ENCODE measurements at places on chromosomes 6 and 20.
A peak's percentile ranks its signal among the peaks of the same experiment; 100 is the strongest.

- DNase-seq: no peak
These were observed 291.7 kb downstream of the SLC35F1 start for GRCh38 chr6:118198746-118199145.

DNA sequence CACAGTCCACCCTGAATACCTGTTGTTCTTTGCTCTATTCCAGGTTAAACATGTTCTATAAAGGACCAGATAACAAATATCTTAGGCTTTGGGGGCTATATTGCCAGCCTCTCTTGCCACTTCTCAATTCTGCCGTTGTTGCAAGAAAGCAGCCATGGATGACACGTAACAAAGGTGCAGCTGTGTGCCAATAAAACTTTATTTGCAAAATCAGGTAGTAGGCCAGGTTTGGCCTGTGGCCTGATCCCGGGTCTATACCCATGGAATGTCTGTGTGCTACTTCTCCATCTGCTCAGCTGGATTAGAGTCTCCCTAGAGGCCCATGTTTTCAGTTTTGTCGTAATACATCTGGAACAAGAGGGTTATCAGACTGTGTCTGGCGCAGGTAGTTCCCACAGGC lies 175.3 kb upstream of the KCNG1 start:
- DNase-seq: no peak

DNA sequence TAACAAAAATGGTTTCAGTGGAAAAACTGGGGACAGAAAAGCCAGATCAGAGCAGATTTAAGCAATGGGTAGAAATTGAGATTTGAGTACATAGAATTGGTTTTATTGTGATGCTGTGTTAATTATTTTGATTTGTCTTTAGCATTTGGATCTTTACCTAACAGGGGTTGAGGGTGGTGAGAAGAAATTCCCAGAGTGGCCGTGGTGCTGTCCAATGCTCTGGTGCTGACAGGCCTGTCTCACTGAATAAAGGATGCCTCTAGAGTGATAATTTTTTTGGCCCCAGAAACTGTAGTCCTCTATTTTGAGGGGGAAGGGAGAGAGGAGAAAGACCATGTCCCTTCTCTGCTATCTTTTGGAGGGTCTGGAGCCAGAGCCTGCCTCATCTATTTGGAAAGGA lies 79.1 kb downstream of the LYRM2 start:
- DNase-seq: no peak

DNA sequence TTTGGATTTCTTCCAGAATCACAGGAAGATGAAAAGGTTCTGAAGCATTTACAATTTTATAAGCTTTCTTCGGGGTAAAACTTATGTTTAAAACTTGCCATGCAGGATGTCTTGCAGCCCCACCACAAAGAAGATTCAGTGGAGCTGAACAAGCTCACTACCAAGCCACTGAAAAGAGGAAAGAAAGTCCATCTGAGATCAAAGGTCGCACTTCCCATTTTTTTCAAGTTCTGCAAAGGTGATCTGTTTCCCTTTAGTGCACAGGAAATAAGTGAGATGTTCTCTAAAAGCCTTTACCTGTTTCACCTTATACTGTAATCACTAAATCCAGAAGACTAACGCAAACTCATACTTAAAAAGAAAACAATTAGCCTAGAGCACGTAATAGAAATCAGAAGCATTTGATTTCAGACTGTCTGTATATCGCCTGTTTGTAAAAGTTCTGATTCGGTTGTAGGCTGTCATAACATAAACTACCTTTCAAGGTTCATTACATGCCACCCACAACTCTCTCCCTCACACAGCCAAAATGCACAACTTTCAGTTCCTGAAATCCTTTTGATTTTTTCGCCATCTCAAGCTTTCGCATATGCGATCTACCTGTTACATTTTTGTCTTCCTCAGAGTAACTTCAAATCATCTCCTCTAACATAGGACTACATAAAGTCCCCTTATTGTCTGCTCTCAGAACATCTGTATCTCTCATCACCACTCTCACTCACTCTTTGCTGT lies 1.8 kb downstream of the ECHDC1 start:
- DNase-seq: no peak

GRCh38 chr6:149254253-149254652 lies 63.3 kb upstream of the TAB2 start:
- no peak for DNase-seq

DNA sequence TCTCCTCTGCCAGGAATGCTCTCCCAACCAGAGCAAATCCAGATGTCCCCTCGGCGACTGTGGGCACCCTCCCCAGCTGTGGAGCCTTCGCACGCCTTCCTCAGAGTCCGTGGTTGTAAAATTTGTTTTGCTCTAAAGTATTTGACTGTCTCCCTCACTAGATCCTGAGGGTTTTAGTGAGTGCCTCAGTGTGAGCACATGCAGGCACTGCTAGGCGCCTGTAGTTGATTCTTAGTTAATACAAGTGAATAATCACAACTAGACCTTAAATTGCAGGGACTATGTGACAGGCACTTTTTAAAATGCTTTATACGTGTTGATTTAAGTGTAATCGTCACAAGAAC lies 680 bp upstream of the MTCH1 start:
- no peak for DNase-seq

DNA sequence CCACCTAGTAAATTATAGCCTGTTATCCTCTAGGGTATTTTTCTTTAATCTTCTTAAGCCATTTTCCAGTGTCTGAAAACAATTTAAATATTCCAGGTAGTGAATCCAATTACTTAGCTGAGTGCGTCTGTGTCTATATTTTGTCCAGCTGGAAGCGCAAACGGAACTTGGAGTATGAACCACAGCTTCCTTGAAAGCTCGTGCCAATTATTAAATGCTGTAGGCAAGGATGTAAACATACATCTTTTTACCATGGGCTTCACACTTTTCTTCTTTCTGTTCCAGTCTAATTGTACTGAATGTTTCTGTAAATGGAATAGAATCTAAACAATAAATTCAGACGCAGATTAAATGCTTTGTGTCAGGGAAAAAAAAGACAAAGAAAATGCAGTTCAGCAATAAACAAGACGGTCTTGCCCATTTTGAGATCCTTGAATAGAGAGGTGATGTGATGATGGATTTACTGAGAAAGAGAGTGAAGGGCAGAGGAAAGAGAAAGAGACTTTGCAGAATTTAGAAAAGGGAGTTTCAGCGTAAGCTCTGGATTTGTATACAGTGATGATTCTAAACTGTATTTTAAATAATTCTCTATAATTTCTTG lies 1.9 kb downstream of the PLCB1 start:
- DNase-seq: no peak

DNA sequence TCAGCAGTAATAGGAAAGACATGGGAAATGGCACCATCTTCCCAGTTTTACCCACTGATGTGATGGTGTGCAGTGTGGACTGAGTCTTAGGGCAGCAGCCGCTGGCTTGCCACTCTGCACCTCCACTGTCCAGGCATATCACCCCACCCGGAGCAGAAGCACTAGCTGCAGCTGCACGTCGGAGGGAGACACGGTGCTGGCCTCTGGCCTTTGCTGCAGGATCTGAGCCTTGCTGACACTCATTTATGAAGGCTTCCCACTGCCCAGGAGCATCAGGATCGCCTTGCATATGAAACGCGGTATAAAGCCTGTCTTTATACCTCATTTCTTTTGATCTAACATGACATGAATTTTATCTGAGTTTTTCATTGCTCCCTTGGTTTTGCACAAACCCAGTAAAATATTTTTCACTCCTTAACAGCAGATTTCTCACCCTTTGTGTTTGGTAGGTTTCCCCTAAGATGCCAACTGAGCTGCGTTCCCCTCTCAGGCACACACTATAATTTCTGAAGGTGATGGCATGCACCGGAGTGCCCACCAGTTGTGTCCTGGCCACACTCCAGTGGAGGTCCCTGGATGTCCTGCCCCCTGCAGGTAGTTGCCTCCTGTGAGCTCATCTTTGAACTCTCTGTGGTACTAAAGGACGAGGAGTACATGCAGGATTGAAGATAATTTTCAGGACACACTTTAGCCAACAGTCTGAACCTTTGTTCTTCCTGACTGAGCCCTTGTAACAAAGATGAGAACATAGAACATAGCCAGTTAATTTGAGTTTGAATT lies 9.0 kb upstream of the EXOC2 start:
- DNase-seq: no peak

DNA sequence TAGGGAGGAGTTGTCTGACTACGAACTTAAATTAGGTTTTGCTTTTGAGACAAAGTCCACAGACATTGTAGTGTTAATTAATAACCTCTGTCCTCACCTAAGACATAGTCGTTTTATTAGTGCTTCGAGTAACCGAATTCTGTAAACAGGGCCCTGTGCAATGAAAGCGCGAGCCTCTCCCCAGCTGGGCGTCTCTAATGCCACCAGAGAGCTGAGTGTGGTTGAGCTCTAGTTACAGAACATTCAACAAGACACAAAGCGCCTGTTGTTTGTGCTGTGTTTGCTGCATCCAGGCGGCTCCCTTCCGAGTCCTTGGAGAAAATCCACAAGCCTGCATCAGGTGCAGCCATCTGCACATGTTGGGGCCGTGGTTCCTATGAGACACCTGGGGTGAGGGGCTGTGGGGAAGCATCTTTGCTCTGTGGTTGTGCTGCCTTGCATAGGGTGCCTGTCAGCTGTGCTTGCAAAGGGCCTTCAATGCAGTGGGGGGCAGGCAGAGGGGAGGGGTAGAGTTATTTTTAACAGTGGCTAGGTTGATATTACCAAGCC lies 63.9 kb downstream of the CD164 start:
- peak; percentile 78 for DNase-seq

- no peak for DNase-seq
These were observed 368.9 kb downstream of the LAMA2 start for GRCh38 chr6:129251669-129252376.

DNA sequence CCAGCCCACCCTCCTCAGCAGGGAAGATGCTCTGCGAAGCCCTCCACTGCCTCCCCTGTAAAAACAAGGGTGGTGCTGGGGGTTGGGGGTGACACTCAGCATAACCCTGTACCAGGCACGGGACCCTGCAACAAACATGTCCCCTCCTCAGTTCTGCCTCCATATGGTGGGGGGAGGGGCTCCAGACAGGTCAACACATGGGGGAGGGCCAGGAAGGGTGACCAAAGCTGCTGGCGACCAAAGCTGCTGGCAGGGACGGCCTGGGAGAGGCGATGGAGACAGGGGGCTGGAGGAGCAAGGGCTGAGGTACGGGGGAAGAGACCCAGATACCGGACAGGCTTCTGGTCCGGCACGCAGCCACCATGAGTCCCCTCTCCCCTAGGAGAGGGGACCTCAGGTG lies 123.2 kb downstream of the TAF4 start:
- no peak for DNase-seq

DNA sequence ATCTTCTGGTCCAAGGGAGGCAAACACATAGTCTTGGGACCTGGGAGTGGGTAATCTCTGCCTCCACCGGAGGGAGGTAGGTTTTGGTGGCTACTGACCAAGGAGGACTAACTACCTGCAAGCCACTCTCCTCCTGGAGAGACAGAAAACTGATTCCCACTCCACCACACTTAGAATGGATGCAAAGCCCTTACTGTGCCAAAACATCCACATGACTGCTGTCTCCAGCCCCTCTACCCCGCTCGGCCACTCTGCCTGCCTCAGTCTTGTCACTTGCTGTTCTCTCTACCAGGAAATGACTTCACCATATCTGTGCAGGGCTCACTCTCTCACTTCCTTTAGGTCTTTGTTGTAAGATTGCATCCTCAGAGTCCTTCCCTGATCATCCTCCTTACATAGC lies 129.5 kb upstream of the ARG1 start:
- no peak for DNase-seq

DNA sequence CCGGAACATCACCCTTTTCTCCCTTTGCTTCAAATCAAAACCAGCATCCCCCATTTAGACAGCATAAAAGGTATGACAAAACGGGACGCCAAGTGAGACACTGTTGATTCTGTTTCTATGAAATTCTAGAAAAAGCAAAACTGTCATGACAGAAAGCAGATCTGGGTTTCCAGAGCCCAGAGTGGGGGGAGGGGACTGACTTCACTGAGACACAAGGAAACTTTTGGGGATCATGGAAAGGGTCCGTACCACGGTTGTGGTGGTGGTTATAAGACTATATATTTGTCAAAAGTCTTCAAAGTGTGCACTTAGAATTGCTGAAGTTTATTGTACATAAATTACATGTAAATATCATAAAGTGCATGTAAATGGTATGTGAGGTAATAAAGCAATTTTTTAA lies 82.6 kb downstream of the SLC22A3 start:
- DNase-seq: no peak

GRCh38 chr6:26032340-26033084 lies 54.7 kb upstream of the HFE start:
- peak; percentile 28 for DNase-seq

- DNase-seq: no peak
These were observed 54.3 kb upstream of the PTPN1 start for GRCh38 chr20:50455656-50456451.

- DNase-seq: no peak
These were observed 80.8 kb downstream of the CD164 start for GRCh38 chr6:109301418-109301817.

DNA sequence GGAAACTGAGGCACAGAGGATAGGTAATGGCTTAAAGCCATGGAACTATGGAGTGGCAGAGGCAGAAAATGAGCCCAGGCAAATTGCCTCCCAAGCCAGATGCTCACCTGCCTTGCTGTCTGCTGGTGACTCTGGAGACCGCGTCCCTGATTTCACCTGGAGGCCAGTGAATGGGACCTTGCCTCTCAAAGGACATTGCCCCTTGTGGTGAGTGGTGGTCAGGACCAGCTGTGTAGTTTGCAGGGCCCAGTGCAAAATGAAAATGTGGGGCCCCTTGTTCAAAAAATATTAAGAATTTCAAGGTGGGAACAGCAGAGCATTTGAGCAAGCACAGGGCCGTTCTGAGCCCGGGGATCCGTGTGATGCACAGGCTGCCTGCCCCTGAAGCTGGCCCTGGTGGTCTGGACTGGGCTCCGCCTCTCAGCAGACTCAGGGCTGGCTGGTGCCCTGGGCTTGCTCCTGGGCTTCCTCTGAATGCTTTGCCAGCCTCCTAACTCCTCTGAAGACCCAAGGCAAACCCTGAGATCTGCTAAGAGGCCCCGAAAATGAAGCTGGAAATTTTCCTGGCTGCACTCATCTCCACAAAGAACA lies 19.8 kb upstream of the KCNG1 start:
- no peak for DNase-seq

GRCh38 chr20:49384437-49385434 lies 97.7 kb downstream of the KCNB1 start:
- DNase-seq: peak; percentile 18

DNA sequence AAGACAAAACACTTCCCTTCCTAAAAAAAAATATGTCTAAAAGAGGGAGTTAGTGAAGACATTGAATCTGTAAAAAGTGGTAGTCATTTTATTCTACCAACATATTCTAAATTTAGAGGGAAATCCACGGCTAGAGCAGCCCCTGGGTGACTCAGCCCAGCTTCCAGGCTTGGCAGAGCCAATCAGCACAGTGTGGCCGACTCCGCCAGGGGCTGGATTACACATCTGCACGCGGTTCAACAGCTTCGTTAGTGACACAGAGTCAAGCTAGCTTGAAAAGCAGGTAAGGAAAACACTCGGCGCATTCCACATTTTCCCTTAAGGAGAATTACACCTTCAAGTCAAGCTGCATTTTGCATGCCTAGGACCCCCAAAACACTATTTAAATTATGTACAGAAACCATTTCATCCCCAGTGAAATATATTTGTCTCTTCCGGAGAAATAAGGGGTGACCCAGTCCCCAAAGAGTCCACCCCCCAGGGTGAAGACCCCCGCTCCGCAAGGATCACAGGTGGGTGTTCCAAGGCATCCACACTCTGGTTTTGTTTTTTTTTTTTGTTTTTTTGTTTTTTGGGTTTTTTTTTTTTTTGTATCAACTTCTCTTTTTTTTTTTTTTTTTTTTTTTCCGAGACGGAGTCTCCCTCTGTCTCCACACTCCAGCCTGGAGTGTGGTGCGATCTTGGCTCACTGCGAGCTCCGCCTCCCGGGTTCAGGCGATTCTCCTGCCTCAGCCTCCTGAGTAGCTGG lies 58.4 kb upstream of the ARID1B start:
- DNase-seq: peak; percentile 38
